ENCODE measurements at places on chromosomes 5 and 9. TPM values are rescaled to one million over a fixed set of nuclear protein-coding genes. Genes with fewer than 3 reads are reported as not detected.

GRCh38 chr5:170216257-170216864 is 16.4 kb upstream of the C5orf58 start:
- DNase-seq: peak; percentile 73

GRCh38 chr9:89746385-89747116 is 141.7 kb downstream of the GADD45G start:
- no peak for DNase-seq

FBP1 gene
- 2.2 TPM for total RNA-seq

- DNase-seq: no peak
Observed at GRCh38 chr5:102554082-102554481, 55.3 kb upstream of the SLCO6A1 start.

DNA sequence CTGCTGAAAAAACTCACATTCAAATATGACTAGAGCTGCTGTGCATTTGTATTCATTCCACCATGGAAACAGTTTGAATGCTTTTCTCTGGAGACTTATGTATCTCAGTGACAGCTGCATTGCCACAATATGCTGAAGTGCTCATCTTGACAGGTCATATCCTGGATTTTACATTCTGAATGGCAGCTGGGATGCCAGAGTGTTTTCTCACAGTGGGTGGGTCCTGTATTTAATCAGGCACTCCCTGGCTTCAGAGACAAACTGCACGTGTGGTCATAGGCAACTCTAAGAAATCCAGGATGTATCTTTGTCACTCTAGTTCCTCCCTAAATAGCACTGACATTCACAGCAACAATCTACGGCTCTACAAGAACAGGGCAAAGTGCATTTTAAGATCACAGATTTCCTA is 75.6 kb downstream of the ST8SIA4 start:
- DNase-seq: peak; percentile 51

- DNase-seq: no peak
Observed at GRCh38 chr5:40364441-40364840, 315.3 kb upstream of the PTGER4 start.

LCN12 gene
- 0.35 TPM for total RNA-seq

ZDHHC11 gene
- total RNA-seq: 2.1 TPM

ZNF462 gene
- total RNA-seq: 27.0 TPM

DNA sequence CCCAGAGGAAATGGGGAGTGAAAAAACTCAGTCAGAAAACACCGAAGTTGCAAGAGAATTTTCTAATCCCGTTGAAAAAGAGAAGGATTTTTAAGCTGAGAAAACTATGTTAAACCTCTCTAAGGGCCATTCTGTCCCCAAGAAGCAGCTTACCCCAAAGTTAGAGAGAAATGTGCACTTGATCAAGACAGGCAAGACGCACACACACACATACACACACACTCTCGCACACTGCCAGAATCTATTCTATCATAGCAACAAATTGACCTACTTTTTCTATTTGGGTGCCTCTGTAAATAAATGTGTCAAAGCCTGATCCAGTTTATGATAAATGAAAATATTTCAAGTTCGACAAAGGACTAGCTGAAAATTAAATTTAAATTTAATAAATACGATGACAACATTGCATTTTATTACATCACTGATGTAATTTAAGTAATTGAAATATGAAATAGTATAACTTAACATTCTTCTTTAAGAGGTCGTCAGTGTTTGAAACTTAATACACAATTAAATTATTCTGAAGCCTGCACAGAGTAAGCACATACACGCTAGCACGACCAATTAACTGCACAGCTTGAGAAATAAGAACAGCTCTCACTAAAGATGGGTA is 5.9 kb downstream of the NFIL3 start:
- no peak for DNase-seq

GRCh38 chr5:115857626-115858349 is 16.1 kb downstream of the AP3S1 start:
- peak; percentile 72 for DNase-seq

DNA sequence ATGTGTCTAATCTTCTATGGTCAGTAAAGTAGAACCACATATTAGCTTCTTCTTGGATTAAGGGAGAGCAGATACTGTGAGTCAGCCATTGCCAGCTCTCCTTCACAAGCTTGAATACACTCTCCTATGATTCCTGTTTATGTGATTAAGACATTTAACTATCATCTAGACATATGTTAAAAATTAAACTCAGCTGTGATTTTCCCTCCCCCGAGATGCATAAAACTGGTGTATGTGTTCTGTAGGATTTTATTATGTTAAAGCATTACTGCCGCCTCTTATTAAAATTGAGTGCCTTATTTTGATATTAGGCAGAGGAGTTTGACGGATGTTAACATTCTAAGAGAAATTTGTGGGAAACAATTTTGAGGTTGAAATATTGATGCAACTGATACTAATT is 114.6 kb downstream of the ACTBL2 start:
- no peak for DNase-seq

GRCh38 chr5:31730139-31730538 is 91.2 kb downstream of the PDZD2 start:
- DNase-seq: no peak

- DNase-seq: no peak
Observed at GRCh38 chr9:135979547-135980166, 18.5 kb upstream of the UBAC1 start.

GRCh38 chr5:160930406-160930805 is 78.4 kb upstream of the ATP10B start:
- DNase-seq: no peak

OR1J2 gene
- not detected for total RNA-seq

DNA sequence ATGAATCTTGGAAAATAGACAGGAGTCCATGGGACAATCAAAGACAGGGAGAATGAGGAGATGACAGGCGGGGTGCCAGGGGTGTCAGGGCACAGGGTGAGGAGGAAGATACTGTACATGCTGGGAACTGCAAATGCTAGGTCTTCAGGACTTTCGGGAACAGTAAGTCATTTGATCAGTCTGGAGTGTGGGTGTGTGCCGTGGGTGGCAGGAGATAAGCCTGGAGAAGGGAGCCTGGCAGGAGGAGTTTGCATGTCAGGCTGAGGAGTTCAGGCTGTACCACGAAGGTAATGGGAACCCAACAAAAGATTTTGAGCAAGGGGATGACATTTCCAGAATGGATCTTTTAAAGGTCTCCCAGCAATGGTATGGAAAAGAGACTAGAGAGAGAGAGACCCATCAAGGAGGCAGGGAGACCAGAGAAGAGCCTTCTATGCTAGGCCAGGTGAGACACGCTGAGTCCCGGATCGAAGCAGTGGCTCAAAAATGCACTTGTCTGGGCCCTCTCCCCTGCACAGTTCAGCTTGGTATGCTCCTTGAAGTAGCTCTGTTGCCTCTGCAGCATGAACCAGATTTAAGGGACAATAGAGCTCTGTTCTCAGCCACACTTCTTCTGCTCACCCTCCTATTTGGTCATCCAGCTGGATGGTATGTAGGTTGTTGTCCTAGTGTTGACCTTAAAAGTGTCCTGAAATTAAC is 77.0 kb upstream of the FER start:
- DNase-seq: no peak

GRCh38 chr5:61632064-61632463 is 300.0 kb downstream of the ZSWIM6 start:
- no peak for DNase-seq

FSD1L gene
- total RNA-seq: 7.5 TPM

DNA sequence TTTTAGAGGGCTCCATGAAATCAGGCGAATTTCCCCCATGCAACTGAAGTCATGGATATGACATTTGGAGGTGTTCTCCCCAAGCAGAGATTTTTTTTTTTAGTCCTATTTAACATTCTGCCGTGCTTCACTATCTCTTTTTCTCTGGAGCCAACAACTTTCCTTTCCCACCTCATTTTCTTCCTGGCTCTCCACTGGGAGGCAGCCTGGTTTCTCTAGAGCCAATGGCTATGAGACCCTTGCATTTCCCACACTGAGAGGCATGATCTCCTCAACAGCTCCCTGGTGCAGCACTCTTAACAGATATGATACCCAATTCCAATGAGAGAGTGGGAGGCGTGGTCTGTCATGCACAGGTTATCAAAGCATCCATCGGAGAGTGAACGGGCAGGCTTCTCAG is 310.8 kb downstream of the DRD1 start:
- no peak for DNase-seq

- DNase-seq: no peak
Observed at GRCh38 chr9:107838766-107839165, 349.2 kb upstream of the KLF4 start.

- DNase-seq: no peak
Observed at GRCh38 chr9:127021664-127022363, 100.6 kb downstream of the ANGPTL2 start.
